ENCODE measurements at places on chromosomes 2 and 18.
A peak's percentile ranks its signal among the peaks of the same experiment; 100 is the strongest.

- no peak for DNase-seq
These were observed 93.3 kb upstream of the ALKAL2 start for GRCh38 chr2:381181-381580.

GRCh38 chr2:224161712-224162111 lies 122.6 kb upstream of the SERPINE2 start:
- DNase-seq, result no peak

- peak; percentile 60 for DNase-seq
These were observed 1.3 kb upstream of the DPYSL5 start for GRCh38 chr2:26846334-26847306.

GRCh38 chr2:176494949-176495353 lies 225.7 kb downstream of the MTX2 start:
- DNase-seq, result no peak

DNA sequence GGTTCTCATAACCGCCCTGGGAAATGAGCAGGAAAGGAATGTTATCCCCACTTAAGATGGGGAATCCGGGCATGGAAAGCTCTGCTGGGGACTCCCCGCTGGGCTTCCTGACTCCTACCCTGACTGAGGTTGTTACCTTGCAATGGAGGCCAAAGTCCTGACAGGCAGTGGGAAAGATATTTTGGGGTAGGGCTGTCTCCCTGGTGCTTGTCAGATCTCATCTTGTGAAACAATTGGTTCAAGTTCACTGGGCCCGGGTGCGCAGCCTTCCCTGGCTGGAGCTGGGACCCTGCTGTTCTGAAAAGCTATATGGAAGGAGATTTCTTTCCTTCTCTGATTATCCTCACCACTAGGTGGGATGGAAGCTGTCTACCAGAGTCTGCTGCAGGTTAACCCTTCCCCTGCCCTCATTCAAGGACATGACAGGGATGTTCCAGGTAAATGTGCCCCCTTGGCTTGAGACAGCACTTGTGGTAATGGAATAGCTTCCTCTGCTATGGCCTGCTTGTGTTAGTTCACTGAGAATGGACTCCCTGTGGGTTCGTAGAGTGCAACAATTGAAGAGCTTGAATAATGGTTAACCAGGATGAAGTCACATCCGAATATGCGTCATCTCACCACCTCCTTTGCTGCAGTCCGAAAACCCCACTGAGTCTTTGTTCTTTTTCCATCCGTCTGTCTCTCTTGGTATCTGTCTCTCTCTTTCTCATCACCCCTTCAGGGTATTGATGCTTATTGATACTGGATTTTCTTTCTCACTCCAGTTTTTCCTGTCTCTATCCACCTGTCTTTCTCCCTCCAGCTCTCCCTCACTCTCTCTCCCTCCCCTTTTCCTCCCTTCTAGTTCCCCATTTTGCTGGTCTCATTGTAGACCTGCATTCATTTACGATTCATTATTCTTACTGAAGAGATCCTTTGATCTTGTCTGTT lies 67.8 kb upstream of the EPAS1 start:
- no peak for DNase-seq

GRCh38 chr2:230471074-230471473 lies 55.1 kb downstream of the SP100 start:
- no peak for DNase-seq

Measured in fibroblast of the conjunctiva (primary cell).